ENCODE measurements at places on chromosomes 12 and 14.

DNA sequence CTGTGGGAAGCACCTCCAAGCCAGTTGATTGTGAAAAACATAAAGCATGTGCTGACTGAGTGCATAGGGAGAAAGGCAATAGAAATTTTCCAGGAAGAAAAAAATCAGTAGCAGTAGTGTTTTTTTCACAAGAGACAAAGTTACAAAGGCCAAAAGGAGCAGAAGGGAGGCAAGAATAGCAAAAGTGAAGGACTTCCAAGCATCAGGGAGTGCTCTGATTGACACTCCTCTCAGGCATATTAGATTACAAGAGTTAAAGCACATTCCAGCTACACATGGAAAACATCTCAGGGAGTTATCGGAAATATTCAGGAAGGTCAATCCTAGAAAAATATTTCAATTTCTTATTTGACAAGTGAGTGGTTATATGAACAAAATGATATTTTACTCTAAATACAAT, 508.0 kb downstream of the MDGA2 start:
- H3K4me3 ChIP-seq: no peak overlapping the region
- no peaks in the 10 kb centered on the region for H3K36me3 ChIP-seq
- no peak for DNase-seq
- H3K4me1 ChIP-seq: no peaks in the 10 kb centered on the region
- no peak overlapping the region for H3K27ac ChIP-seq

DNA sequence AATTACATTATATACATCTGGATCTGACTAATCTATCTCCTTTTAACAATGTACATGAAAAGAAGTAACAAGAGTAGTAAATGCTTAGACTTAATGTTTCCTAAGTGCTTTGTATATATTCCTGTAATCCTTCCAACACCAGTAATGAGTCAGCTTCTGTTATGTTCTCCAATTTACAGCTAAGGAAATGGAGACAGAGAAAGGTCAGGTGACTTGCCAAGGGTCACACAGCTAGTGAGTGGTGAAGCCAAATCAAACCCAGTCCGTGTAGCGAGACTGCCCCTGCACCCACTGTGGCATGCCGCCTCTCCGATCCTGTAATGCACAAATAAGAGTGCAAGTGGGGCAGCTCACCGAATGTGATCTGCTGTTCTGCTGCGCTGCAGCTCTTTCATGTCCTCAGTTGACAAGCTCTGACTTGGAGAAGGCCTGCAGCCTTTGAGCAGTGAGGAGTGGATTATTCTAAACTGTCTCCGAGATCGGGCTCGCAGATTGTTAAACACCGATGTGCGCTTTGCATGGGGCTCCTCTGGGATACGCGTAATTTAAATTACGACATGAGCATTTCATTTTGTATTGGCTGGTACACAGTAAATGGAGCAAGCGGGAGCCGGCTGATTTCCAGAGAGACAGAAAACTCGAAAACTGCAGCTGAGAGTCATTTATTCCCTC, 65.1 kb upstream of the KTN1 start:
- H3K4me1 ChIP-seq: peaks cover 5% of the 10 kb centered on the region
- H3K27ac ChIP-seq: no peak overlapping the region
- H3K36me3 ChIP-seq: no peaks in the 10 kb centered on the region
- DNase-seq: no peak
- no peak overlapping the region for H3K4me3 ChIP-seq

DNA sequence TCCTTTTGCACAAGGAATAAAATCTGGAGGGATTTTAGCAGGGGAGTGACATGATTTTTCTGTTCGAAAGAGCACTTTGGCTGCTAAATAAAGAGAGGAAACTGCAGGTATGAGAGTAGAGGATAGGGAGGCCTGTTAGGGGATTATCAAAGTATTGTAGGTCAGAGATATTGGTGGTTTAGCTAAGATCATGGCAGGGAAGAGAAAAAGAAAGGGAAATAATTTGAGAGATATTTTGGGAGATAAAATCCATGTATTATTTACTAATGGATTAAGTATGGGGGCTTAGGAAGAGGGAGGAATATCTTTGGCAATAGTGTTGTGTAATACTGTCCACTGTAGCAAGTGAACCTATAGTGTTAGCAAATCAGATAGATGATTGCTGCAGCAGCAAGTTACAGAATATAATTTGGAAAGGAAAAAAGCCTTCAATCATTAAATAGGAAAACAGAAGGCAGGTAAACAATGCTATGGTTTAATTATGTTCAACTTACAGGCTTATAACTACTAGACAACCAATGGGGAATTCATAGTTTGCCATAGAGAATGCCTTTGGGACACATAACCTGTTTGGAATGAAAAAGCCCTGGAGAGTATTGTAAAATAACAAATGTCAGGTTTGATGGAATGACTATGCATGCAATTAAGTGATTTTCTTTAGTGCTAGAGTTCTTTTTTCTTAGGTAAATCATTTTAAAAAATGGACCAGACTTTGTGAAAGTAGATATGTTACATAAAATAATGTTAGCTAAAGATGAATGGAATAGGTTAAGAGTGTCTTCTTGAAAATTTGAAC, 50.5 kb downstream of the ADIPOR2 start:
- H3K27me3 ChIP-seq: no peaks in the 10 kb centered on the region
- H3K4me1 ChIP-seq: no peaks in the 10 kb centered on the region
- H3K36me3 ChIP-seq: no peaks in the 10 kb centered on the region

- no peak for DNase-seq
- no peak overlapping the region for H3K27ac ChIP-seq
- no peaks in the 10 kb centered on the region for H3K36me3 ChIP-seq
- no peak overlapping the region for H3K4me3 ChIP-seq
- no peaks in the 10 kb centered on the region for H3K27me3 ChIP-seq
Measured at GRCh38 chr14:71497645-71498086, 434.6 kb upstream of the RGS6 start.
